ENCODE measurements at places on chromosomes 11 and 22.

GRCh38 chr11:78731027-78731426 is 156.4 kb upstream of the NARS2 start:
- no peak for DNase-seq

GRCh38 chr11:117670924-117671323 is 126.1 kb downstream of the DSCAML1 start:
- DNase-seq, result no peak

GRCh38 chr11:88117281-88117858 is 57.9 kb downstream of the RAB38 start:
- no peak for DNase-seq

DNA sequence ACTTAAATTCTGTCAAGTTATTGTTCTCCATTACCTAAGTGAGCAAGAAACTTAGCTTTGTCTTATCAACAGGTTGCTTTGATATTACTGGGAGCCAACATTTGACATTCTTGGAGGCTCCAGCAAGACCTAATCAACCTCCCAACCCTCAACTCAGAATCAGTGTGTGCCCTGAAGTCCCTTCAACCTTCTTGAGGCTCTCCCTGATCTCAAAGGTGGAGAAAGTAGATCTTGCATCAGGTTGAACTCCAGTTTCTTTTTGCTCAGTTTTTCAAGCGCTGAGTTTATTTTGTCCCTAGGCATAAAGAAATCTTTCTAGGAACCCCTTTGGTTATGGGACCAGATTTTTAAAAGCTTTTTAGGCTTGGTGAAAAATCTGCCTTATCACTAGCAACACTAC is 1.4 kb downstream of the FAM111A start:
- DNase-seq, result no peak

GRCh38 chr11:95322539-95322938 is 91.5 kb upstream of the SESN3 start:
- DNase-seq, result no peak

GRCh38 chr11:33912405-33913361 is 20.8 kb upstream of the LMO2 start:
- DNase-seq, result peak; percentile 51

- DNase-seq, result no peak
These were observed 3.3 kb upstream of the GRAMD1B start for GRCh38 chr11:123426789-123427188.

DNA sequence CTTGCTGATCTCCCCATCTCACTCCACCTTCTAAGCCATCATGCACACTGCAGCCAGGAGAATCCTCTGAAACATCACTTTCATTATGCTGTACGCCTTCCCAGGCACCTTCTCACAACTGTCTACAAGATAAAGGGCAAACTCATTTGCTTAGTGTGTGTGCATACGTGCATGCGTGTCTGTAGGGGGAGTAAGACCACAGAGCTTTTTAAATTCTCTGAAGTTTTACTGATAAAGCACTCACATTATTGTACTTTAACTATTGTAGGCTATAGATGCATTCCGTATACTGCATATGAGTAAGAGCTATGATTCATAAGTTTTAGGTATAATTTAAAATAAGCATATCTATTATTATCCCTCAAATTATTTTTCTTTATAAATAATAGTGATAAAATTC is 15.3 kb upstream of the ANKK1 start:
- DNase-seq, result no peak

GRCh38 chr22:43197271-43197941 is 10.5 kb upstream of the TTLL12 start:
- DNase-seq, result no peak

DNA sequence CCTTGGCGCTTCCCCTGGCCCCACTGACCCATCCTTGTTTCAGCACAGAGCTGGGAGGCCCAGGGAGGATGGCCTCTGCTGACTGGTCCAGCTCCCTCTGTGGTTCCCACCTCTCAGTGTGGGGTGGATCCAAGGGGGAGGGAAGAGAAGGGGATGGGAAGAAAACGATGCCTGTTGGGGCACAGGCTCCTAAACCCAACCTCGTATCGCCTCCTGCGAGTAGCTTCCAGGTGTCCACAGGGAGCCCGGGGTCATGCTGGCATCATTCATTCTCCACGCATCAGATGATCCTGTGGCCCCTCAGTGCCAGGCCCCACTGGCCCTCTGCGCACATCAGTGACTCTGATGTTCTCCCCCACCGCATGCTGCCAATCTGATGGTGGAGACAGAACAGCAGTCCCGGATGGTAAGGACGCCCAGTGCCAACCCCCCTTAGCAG is 5.1 kb downstream of the MYEOV start:
- DNase-seq, result no peak

- DNase-seq, result no peak
These were observed 745 bp upstream of the ZBTB44 start for GRCh38 chr11:130315354-130315970.

GRCh38 chr22:27231266-27231665 is 570.3 kb downstream of the MN1 start:
- no peak for DNase-seq

GRCh38 chr11:121793291-121793690 is 322.7 kb downstream of the BLID start:
- DNase-seq, result no peak

- no peak for DNase-seq
These were observed 1.9 kb upstream of the SMTN start for GRCh38 chr22:31079095-31079642.

DNA sequence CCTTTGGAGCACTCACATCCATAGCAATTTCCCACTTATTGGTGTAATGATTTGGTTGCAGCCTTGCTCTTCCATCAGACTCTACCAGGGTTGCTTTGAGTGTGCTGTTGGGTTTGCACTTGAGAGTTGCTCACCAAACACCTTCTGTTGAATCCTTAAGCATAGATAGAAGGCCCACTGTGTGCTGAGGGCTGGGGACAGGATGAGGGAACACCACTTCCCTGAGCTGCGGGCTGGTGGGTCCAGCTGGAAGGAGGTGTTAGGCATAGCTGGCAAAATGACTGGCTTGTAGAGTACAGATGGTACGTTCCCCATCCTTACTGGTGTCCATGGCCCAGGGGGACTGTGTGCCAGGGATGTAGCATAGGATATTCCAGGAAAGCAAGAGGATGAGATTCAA is 3.9 kb downstream of the PRDM11 start:
- no peak for DNase-seq

- DNase-seq, result no peak
These were observed 521.9 kb downstream of the INSC start for GRCh38 chr11:15636521-15637089.

GRCh38 chr11:61121192-61121831 is 19.0 kb downstream of the CD5 start:
- no peak for DNase-seq

DNA sequence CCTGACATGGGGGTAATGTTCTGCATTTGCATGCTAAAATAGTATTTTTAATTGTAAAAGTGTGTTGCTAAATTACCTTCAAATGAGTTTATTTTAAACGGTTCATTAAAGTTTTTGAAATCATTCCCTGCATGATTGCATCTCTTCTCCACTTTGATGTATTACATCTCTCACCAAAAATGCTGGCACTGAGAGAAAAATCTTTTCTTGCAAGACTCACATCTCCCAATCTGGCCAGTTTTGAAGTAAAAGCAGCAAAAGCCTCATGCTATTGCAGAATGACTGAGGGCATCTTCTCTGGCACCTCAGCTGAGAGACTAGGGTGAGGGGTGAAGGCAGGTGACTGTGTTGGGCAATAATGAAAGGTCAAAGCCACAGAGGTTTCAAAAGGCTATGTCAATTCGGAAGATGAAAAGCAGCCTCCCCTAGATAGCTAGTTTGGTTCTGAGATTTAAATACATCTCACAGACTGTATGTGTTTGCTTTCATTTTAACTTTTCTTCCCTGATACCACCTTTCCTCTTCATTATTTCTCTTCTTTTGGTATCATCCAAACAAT is 292.2 kb upstream of the RAG2 start:
- DNase-seq, result no peak

DNA sequence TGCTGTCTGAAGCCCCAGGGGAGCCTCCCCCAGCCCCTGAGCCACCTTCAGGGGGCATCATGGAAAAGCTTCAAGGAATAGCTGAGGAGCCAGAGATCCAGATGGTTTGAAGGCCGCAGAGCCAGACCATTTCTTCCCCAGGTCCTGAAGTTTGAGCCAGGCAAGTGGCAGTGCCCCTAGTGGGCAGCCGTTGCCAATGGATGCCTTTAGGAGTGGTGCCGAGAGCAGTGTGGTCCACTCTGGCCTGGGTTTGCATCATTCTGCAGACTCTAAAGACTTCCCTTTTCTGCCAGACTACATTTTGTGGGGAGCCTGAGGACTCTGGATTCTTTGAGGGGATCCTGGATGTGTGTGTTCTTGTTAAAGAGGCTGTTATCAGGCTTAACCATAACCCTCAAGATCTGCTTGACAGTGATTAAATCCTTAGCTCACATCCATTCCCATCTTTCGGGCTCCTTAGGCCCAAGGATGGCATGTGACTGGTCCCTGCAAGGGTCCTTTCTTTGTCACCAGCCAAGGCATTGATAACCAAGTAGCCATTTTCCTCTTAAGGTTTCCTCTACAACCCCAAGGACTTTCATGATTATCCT is 13.1 kb downstream of the HINFP start:
- DNase-seq, result no peak

DNA sequence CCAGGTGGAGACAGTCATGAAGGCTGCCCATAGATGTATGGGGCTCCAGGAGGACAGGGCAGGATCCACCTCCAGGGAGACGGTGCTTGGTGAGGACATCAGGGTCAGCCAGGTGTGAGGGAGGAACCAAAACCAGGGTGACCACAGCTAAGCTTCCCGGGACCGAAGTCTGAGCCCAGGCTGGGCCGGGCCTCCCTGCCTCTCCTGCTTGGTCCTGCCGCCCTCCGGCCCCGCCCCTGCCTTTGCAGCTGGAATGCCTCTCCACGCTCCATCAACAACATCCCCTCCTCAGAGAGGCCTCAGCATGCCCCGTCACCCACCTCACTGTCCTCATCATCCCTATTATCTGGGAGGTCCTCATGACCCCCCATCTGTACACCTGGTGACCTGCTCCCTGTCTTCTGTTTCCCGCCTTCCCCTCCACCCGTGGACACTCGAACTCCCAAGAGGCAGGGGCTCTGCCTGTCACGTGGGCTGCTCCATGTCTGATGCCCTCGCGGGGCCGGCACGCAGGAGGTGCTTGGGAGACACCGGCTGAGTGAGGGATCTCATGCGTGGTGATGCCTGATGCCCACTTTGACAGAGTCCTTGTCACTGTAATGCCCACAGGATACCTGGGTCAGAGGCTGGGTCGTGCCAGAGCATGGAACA is 59.4 kb downstream of the RTL6 start:
- no peak for DNase-seq

DNA sequence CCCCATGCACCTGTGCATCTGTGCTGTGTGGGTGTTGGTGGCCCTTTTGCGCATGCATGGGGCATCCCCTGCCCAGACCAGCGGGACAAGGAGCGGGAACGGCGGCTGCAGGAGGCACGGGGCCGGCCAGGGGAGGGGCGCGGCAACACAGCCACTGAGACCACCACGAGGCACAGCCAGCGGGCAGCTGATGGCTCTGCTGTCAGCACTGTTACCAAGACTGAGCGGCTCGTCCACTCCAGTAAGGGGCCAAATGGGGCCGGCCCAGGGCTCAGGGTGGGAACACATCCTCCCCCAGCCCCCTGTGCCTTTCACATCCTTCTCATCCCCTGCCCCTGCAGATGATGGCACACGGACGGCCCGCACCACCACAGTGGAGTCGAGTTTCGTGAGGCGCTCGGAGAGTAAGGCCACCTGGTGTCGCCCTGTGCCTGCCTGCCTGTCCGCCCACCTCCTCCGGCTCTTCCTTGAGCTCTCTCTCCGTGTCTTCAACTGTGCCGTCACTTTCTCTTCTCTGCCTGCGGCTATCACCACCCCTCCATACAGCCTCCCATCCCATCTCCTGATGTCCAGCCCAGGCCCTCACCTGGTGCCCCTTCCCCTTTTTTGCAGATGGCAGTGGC is 10.6 kb downstream of the SELENOM start:
- no peak for DNase-seq

- no peak for DNase-seq
These were observed 24.3 kb upstream of the MOB2 start for GRCh38 chr11:1510928-1511327.

GRCh38 chr11:94563176-94563847 is 3.9 kb upstream of the PIWIL4 start:
- no peak for DNase-seq

DNA sequence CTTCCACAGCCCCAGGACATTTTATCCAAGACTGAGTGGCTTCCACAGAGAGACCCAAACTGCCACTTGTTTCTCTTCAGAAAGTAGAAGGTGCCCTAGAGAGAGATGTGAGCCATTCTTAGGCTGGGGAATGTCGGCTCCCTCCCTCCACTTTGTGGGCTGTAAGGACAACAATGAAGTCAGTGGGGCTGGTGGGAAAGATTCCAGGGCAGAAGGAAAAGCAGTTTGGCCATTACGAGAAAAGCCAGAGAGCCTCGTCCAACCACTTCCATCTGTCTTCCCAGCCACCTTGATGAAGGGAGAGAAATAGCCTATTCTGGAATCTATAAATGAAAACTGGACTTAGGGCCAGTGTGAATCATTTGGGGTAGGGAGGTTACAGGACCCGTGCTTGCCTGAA is 382.5 kb downstream of the NXPE2 start:
- no peak for DNase-seq

DNA sequence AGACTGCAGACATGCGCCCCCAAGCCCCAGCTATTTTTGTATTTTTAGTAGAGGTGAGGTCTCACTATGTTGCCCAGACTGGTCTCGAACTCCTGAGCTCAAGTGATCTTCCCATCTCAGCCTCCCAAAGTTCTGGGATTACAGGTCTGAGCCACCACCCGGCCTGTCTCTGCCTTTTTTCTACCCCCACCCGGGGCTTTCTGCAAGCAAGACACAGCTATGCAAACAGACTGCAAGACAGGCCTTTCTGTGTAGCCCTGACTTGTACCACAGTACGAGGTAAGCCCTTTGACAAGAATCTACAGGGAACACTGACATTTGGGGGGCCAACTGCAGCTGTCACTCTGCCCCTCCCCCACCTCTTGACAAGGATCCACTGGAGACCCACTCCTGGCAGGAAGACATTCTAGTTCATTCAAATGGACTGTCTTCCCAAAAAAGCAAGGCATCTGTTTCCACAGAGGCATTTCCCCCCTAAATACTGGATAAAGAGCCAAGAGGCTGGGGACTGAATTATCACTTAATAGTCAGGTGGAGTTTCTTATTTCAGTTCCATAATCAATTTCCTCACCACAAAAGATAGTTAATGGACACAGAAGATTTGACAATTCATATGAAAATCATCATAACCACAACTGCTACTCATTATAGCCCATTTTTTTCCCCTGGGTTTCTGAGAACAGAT is 118.2 kb downstream of the ABTB2 start:
- DNase-seq, result no peak

GRCh38 chr11:79508461-79508860 is 67.6 kb upstream of the TENM4 start:
- no peak for DNase-seq

GRCh38 chr22:33247758-33248157 is 189.6 kb upstream of the SYN3 start:
- no peak for DNase-seq
